AG04449 (cell line): ENCODE measurements at places on chromosomes 6 and 20.

DNA sequence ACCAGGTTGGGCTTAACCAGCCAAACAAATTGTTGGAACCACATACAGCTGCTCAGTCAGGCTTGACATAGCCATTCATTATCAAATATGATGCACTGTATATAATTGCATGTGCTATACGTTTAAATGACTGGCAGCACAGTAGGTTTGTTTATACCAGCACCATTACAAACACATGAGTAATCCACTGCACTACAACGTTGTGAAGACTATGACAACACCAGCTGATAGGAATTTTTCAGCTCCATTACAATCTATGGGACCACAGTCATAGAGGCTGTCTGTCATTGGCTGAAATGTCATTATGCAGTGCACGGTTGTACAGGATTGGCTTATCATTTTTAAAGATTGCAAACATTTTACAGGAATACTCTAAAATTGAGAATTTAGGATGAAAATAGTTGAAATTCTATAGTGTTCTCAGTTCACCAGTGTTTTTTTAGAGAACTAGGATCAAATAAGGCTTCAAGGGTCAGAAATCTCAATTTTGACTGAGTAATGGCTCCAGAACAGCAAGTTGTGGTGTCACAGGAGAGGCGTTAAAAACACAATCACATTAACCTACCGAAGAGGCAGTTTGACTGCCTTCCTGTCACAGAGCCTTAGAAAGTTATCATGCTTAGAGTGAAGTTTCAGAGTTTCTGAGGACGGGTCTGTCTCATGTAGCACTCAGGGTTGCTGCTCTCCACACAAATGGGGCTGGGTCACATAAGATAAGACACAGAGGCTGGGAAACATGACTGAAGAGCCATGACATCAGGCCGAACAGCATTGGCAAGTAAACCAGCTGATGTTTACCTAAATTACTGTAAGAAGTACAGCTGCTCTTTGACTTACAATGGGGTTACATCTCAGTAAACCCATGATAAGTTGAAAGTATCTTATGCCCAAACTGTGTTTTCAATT, 60.7 kb upstream of the SMLR1 start:
- no peak for DNase-seq

GRCh38 chr6:28673417-28673786, 147.7 kb downstream of the GPX5 start:
- no peak for DNase-seq

- no peak for DNase-seq
Measured at GRCh38 chr6:11330413-11330760, 97.9 kb upstream of the NEDD9 start.

DNA sequence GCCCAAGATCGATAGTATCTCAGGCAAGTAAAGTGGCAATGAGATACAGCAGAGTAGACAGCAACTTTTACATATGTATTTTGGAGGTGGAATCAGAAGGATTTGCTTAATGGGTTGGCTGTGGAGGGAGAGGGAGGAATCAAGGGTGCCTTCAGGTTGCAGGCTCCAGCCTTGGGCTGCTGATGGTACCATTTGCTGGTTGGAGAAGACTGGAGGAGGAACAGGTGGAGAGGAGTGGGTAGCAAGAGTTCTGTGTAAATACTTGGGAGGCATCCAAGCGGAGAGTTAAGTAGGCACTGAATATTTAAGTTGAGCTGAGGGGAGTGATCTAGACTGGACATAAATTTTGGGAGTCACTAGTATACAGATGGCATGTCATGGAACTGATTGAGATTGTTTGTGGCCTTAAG, 5.2 kb downstream of the BICRAL start:
- DNase-seq = no peak
